ENCODE measurements at places on chromosomes 16 and 17.

DNA sequence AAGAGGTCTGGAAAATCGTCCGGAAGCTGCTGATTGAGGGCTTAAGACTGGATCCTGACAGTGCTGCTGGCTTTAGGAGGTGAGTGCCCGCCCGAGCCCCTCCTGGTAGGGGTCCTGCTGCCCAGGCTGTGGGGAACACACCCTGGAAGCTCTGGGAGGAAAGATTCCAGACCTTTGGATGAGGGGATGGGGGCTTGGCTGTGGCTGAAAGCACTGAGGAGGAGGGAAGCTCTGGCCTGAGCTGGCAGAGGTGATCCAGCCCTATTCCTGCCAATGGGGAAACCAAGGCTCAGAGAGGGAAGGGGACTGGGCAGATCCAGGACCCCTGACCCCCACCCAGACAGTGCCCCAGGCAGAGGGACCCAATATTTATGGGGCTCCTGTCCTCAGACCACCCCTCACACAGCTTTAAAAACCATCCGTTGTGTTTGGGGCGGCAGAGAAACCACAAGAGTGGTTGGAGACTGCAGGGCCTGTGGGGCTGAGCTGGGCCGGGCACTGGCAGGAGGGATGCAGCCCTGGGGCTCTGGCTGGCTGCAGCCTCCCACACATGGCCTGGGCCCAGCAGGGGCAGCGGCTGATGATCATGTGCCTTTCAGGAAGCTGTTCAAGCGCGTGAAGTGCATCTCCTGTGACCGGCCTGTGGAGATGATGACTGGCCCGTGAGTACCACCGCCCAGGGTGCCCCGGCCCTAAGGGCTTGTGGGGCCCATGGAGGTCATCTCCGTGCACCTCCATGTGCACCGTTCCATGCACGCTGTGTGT lies 22.8 kb downstream of the UBALD1 start:
- no peak for DNase-seq

DNA sequence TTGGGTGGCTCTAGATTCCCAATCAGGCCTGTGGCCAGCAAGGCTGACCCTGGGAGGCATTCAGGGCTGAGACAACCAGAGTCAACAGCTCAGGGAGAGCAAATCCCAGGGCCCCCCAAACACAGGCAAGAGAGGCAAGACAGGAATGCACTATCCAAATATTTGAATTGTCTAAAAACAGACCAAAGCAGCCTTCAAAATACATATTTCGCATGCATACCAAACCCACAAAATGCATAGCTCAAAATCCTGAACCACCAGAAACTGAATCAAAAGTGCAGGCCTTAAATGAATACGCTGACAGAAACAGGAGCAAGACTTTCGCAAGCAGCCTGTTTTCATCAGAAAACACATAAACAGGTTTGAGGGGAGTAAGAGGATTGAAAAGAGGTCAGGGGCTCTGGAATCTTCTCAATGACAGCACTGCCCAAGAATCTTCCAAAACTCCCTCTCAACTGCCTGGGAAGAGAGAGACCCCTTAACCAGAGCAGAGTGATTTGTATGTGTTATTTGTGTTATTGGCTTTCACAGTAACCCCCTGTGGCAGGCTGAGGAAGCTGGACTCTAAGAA lies 213.6 kb upstream of the CDH5 start:
- DNase-seq, result no peak

- DNase-seq, result no peak
Measured at GRCh38 chr17:9918804-9919352, 13.8 kb upstream of the RCVRN start.

GRCh38 chr16:78695391-78695790 lies 595.9 kb downstream of the WWOX start:
- no peak for DNase-seq

- no peak for DNase-seq
Measured at GRCh38 chr17:61863801-61864126, 436 bp upstream of the BRIP1 start.
